ENCODE measurements at places on chromosomes 12 and 14.

DNA sequence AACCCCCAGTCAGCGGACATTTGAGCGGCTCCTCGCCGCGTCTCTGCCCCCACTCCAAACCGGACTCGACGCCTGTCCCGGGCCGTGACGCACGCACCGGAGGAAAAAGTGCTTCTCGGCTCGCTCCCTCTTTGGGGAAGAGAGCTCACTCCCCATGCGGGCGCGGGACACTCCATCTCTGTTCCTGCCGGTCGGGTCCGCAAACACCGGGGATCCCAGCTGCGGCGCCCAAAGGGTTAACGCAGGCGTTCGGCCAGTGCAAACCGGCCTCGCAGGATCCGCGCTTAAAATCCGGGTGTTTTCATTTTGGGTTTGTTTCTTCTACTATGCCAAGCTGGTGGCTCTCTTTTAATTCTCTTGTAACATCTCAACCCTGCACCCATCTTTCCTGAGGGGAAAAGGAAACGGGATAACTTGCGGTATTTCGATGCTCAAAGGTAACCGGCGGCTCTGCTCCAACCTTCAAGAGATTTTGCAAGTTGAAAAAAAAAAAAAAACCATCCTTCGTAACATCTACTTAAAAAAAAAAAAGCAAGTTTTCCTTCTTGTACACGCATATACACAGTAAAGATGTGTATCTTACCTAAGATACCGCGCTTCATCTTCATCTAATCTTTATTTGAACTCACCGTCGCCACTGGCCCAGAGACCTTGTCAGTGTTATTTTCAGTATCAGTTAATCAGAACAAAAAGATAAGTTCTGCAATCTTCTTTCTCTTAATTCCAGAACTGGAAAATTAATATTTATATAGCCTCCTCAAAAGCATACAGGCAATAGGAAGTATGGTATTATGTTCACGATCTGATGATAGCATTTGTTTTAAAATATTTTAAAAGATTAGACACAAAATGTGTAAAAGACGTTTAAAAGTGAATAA is 1.6 kb upstream of the ATP2B1 start:
- no peak for DNase-seq

GRCh38 chr12:75058228-75058627 is 151.4 kb downstream of the KCNC2 start:
- no peak for DNase-seq

- no peak for DNase-seq
These were observed 877.0 kb downstream of the DIO2 start for GRCh38 chr14:79334272-79334671.

- DNase-seq: no peak
These were observed 59.4 kb downstream of the EML1 start for GRCh38 chr14:99852578-99852977.

DNA sequence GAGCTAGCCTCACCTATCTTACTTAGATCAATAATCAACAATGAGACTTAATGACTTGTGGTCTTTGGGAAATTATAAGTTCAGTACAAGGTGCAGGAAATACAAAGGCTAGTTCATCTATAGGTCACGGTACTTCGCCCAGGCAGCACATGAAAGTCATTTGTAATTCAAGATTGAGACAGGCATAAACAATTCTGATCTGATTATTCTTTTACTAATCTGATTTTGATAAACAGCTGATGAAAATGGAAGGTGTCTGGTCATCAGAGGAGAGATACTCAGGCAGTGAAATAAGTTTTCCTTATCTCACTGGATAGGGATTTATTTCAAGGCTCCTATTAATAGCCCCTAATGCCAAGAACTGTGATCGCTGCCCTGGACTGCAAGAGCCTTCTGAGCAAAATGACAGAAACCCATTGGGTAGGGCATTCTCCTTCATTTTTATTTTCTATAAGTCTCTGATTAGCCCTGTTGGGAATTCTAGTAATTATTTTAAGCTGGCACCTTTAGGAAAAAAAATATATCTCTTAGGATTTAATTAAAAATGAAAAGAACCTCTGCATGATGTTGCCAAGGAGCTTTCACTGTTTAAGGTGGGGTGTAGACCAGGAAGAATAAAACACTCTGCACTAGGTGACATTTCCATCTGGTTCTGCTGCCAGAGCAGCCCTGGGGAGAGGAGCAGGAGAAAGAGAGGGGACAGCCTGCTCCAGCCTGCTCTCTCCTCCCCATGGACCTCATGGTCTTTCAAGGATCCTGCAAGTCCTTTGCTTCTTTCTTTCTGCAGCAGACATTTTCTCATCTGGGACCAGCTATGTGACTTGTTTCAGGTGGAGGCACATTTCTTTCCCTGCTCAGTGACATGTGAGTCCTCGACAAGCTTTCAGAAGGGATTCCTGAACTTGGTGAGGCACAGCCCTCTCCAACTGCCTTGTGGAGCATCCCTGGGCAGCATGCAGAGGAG is 44.8 kb downstream of the SSPN start:
- DNase-seq: no peak
